ENCODE measurements at places on chromosomes 12 and 14.

DNA sequence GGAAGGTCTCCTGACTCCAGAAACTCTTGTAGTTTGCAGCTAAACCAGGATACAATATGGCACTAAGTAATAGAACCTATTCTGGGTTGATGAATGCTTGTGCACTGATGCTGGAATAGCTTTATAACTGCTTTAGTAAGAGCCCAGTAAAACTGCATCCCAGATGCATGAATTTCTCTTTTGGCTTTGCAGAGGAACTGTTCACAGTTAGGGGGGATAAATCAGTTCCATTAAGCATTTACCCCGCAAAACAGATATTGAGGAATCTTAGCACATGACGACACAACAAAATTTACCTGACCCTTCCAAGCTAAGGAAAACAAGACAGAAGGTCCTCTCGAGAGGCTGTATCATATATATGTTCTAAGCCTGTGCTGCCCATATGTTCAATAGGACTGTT, 457.4 kb downstream of the FOXG1 start:
- DNase-seq = no peak

GRCh38 chr14:100589760-100590469, 2.7 kb upstream of the BEGAIN start:
- DNase-seq = no peak

- no peak for DNase-seq
Observed at GRCh38 chr14:62614122-62614521, 431.1 kb downstream of the KCNH5 start.

DNA sequence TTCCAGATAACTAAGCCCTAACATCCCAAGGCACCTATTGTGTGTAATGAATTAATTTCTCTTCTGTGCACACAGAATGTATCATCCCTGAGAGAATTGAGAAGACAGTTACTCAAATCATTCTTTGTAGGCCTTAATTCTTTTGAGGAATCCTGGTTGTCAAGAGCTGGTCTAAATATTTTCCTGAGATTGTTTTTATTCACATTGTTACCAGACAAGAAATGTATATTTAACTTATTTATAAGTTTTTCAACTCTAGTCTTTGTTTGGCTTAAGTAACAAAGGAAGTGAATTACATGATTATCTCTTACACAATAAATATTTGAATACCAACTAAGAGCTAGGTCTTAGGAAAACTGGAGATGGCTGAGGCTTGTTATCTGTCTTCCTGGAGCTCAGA, 169.4 kb downstream of the DACT1 start:
- no peak for DNase-seq

- DNase-seq = no peak
Observed at GRCh38 chr14:44414646-44415045, 92.4 kb downstream of the FSCB start.

- no peak for DNase-seq
Observed at GRCh38 chr12:46888568-46888967, 62.8 kb upstream of the SLC38A4 start.

GRCh38 chr12:64716839-64717455, 42.3 kb downstream of the GNS start:
- no peak for DNase-seq

DNA sequence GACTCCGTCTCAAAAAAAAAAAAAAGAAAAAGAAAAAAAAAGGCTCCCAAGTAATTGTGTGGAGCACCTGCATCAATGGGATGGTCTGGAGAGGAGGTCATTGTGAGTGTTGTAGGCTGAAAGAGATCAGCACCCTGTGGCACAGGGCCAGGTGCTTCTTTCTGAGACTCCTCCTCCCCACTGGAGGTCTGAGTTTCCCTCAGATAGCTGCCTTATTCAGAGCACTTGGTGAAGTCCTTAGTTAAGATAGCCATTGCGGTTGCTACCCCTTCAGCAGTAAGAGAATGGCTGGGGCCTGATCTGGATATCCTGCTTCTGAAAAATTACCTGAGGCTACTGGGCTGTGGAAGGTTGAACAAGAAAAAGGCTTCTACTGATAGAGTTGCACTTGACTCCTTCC, 69.8 kb downstream of the ANO6 start:
- DNase-seq = no peak

GRCh38 chr12:12622418-12622817, 10.7 kb downstream of the CREBL2 start:
- DNase-seq = no peak

DNA sequence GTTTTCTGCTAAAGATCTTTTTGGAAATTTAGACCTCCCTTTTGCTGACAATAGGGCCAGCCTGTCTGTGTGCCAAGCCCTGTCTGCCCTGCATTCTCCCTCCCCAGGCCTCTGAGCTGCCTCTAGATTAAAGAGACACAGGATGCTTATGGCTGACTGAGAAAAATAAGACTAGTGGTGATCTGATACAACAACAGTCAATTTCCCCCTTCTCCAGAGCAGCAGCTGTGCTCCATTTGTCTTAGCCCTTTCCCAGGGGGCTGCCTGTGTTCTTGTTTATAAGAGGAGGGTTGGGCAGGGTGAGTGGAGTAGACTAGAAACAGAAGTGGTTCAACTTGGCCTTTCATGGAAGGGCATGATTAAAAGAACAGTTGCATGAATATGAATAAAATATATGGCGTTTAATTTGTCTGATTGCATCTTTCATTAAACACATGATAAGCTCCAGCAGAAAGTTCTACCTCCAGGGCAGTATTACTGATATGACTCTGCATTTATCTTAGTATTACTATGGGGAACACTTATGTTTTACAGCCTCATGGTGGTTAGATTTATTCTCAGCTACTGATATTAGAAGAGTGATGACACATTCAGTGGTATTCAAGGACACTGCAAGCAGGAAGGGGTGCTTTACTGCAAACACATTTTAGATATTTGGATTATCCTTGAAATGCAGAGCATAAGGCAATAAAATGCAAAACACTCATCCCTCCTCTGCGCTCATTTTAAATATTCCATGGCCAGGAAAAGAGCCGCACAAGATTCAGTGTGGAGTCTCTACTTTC, 150.2 kb upstream of the CLEC14A start:
- no peak for DNase-seq

- no peak for DNase-seq
Observed at GRCh38 chr14:77212943-77213678, 31.5 kb downstream of the TMEM63C start.

GRCh38 chr12:13090054-13090453, 13.4 kb downstream of the GSG1 start:
- no peak for DNase-seq

DNA sequence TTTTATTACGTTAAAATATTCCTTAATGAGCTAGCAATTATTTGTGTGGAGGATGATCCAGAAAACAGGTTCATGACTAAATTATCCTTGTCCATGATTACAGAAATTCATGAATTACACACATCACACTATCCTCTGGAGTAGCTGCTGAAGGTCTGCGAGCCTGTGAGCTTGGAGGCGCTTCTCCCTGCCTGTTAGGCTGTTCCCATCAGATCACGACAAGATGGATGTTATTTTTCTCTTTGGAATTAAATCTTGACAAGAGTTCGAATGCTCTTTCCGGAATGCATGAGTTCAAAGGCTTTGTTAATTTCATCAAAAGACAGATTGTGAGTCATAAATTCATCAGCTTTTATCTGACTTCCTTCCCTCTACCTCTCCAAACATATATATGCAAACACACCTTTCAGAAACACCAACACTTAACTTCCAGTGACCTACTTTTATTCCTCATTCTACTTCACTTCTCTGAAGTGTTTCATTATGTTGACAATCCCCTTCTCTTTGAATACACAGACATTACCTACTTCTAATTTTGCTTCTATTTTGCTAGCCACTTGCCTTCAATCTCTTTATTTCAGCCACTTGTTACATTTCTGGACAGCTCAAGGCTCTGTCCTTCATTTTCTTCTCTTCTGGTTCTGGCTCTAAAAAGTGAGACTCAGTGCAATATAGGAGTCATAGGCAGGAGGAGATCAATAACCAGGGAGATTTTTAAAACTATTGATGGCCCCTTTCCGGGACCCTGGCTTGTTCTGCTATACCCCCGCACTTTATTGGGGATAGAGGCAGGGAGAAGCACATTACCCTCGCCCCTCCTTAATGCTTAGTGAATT, 274.6 kb downstream of the BTG1 start:
- no peak for DNase-seq

DNA sequence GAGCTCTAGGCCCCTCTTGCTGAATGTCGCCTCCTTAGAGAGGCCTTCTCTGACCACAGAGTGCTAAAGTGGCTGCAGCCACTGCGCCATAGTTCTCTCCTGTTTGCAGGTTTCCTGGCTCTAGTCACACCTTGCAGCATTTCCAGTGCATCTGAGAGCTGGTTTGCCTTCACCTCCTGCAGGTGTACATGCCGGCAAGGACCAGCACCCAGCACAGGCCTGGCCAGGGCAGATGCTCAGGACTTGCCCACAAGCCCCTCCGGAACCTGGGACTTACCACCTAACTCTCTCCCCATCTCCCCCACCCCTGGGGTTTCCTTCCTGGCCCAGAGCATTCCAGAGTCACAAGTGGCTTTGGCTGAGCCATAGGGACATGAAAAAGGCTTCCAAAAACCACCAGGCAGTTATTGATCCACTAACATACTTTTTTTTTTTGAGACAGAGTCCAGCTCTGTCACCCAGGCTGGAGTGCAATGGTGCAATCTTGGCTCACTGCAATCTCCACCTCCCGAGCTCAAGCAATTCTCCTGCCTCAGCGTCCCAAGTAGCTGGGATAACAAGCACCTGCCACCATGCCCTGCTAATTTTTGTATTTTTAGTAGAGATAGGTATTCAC, 9.1 kb downstream of the ITPK1 start:
- no peak for DNase-seq

DNA sequence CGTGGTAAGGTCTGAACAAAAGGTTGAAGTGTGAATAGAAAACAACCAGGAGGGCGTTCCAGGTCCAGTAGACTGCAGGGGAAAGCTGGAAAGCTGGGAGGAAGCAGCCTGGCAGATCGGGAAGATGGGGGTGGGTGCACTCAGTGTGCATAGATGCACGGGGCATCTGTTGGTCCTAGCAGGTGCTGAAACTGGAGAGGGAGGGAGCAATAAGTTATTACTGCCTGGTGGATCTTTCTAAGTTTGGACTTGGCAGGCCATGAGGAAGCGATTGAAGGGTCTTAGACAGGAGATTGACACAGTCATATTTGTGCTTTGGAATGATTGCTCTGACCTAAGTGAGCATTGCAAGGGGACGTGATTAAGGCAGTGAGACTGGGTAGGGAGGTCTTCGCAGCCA, 194.4 kb downstream of the EFCAB11 start:
- no peak for DNase-seq

- no peak for DNase-seq
Observed at GRCh38 chr12:117662220-117662619, 300.8 kb upstream of the NOS1 start.

- DNase-seq = no peak
Observed at GRCh38 chr12:31832740-31833729, 104.2 kb upstream of the AMN1 start.

DNA sequence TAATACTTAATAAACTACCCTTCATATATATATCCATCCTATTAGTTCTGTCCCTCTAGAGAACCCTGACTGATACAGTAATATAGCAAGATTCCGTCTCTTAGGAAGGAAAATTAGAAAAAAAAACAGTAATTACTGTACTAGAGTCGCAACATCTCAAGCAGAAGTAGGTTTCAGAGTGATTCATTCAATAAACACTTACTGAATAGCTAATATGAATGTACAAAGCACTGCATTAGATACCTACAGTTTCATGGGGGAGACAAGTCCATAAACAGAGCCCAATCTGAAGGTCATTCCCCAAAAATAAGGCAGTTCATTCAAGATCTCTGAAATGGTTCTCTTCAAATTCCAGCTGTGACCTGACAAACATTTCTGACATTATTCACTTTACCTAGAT, 9.9 kb downstream of the CERS5 start:
- no peak for DNase-seq

DNA sequence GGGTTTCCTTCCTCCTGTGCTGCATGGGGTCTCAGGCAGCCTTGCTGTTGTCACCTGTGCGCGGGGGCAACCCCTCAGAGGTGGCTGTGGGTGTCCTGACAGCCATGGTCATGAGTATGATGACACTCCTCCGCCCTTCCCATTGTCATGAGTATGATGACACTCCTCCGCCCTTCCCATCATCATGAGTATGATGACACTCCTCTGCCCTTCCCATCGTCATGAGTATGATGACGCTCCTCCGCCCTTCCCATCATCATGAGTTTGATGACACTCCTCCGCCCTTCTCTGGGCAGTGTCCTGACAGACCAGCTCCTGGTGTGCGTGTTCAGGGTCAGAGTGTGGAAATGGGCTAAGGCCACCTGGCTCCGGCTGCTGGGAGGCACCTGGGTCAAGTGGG, 40.0 kb downstream of the FBRSL1 start:
- no peak for DNase-seq

- no peak for DNase-seq
Observed at GRCh38 chr14:64394423-64394822, 6.3 kb downstream of the MTHFD1 start.

Data from stimulated activated CD4-positive, alpha-beta T cell treated with anti-CD3 and anti-CD28 coated beads, TNF-alpha, amount 100 ng/mL, for 4 hours (primary cell).